T-cell (primary cell): ENCODE measurements at places on chromosomes 6 and 20. TPM values are rescaled to one million over a fixed set of nuclear protein-coding genes. Genes with fewer than 3 reads are reported as not detected.

FHL5 gene
- total RNA-seq: not detected

IL17A gene
- total RNA-seq: not detected

CTAGE9 gene
- total RNA-seq: not detected

LY6G6D gene
- total RNA-seq: not detected

GRCh38 chr6:14664112-14664601 is 546.6 kb downstream of the CD83 start:
- peaks cover 36% of the 10 kb centered on the region for H3K4me1 ChIP-seq
- peak; percentile 80 for DNase-seq
- H3K4me3 ChIP-seq: no peak overlapping the region
- H3K27me3 ChIP-seq: no peaks in the 10 kb centered on the region

DNA sequence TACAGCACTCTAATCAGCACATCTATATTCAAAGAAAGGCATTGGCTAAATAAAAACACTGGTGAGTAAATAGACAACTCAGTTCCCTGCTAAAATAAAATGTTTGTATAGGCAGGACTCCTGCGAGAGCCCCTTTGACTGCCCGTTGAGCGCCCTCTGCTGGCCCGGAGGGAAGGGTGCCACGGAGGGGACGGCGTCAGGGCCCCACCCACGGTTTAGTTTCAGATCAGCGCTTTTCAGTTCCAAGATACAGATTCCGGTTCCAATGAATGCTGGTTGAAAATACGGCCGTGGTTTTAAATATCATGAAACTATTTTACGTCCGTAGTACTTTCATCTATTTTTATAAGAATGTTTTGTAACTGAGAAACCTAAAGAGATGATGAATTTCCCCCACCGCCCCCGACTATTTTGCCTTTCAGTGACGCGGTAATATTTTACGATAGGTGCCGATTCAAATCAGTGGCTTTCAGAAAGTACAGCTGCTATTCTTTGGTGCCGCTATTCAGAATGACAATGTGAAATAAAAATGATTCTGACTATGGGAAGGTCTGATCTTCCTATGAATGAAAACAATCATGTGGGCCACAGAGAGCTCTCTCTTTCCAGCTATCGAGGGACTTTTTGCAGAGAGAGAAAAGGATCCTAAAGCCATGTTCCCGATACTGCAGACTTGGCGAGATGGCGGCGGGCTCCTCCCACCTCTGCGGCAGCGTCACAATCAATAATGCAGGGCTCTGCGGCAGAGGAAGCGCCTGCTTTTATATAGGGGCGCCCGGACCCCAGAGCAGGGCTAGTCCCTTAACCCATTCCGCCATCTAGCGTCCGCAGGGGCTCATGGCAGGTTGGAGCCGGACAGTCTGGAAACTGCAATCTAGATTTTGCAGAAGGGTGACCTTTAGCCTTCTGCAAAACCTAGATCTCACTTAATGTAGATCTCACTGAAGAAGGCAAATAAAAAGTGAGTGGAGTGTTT is 10.6 kb upstream of the CCN6 start:
- H3K27ac ChIP-seq: peak overlapping the region; percentile 94
- H3K4me3 ChIP-seq: peak overlapping the region; percentile 63
- peaks cover 4% of the 10 kb centered on the region for H3K4me1 ChIP-seq
- peak; percentile 92 for DNase-seq

GRCh38 chr6:168862346-168862980 is 391.2 kb downstream of the THBS2 start:
- peaks cover 3% of the 10 kb centered on the region for H3K27me3 ChIP-seq
- H3K4me1 ChIP-seq: no peaks in the 10 kb centered on the region
- no peaks in the 10 kb centered on the region for H3K36me3 ChIP-seq
- DNase-seq: no peak
